ENCODE measurements at places on chromosomes 4 and X.

DNA sequence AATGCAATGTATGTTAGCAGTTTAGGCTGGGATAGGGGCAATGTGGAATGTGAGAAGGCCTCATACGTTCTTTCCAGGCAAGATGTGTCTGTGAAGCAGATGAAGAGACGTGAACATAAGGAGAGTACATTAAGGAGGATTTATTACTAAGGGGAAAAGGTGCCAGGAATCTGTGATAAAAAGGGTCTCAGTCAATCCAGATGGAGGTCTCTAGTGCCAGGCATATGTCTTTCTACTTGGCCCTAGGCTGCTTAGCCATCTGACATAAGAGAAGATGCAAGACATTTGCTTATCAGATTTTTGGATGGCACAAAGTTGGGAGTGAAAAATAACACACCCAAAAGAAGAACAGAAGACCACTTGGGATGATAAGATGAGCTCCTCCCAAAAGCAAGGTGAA lies 93.0 kb upstream of the PRKG2 start:
- no peak for DNase-seq

- no peak for DNase-seq
These were observed 80.3 kb downstream of the SYTL5 start for GRCh38 chrX:38086451-38087215.

GRCh38 chrX:53186351-53186750 lies 38.7 kb downstream of the KDM5C start:
- DNase-seq = no peak

GRCh38 chr4:52658641-52659000 lies 480 bp downstream of the USP46 start:
- no peak for DNase-seq

DNA sequence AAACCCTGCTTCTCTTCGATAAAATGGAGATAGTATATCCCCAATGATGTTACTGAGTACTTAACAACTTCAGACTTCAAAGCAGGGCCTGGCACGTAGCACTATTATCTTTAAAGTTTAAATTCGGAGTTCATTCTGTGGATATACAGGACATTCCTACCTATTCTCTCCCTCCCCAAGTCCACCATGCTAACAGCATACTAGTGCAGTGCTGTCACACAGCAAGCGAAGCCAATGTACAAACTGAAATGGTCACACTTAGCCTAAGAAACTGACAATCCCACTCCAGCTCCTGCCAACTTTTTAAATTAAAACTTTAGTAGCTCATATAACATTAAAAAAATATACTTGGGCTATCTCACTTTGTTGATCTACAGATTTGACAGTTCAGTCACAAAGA lies 1.2 kb upstream of the DNAJB14 start:
- no peak for DNase-seq

GRCh38 chr4:53005808-53006207 lies 143.7 kb downstream of the RASL11B start:
- DNase-seq = no peak

- DNase-seq = no peak
These were observed 735 bp upstream of the CHRDL1 start for GRCh38 chrX:110796407-110796697.

Measured in SHP77 (cell line).